ENCODE measurements at places on chromosomes 13 and 19.

DNA sequence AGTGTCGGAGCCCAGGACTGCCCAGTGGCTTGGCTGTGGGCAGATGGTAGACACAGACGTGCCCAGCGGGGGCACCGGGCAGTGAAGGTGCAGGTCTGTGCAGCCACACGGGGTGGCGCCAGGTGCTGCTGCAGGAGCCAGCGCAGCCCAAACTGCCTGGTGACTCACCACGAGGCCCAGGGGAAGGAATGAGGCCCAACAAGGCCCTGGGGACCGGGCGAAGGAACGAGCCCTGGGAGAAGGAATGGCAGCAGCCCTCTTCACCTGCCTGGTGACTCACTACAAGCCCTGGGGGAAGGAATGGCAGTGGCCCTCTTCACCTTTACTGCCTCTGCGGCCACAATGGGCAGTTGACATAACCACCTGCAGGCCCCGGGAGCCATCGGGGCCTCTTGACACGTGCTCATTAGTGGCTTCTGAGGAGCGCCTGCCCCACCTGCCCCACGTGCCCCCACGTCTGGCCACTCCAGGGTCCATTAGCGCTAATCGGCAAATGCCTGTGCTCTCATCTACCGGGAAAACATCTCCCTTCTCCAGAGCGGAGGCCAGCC, 9.3 kb downstream of the MED16 start:
- H3K36me3 ChIP-seq: peaks cover 48% of the 10 kb centered on the region
- peaks cover 14% of the 10 kb centered on the region for H3K4me1 ChIP-seq

- H3K27me3 ChIP-seq: no peaks in the 10 kb centered on the region
- no peaks in the 10 kb centered on the region for H3K4me1 ChIP-seq
These were observed 143.8 kb upstream of the RXFP2 start for GRCh38 chr13:31595563-31595962.

- peak; percentile 88 for ATAC-seq
- no peaks in the 10 kb centered on the region for H3K27me3 ChIP-seq
- H3K27ac ChIP-seq: peak within 1 kb of the TSS; percentile 72
- H3K4me3 ChIP-seq: peak within 1 kb of the TSS; percentile 90
- peaks cover 28% of the 10 kb centered on the region for H3K4me1 ChIP-seq
- H3K36me3 ChIP-seq: peaks cover 37% of the 10 kb centered on the region
These were observed at the start of gene FDX2 for GRCh38 chr19:10315335-10316214. TSS of gene FDX2 (minus strand) at chr19:10316015. CDS start at chr19:10315996, 19 bp downstream.

- H3K36me3 ChIP-seq: peaks cover 11% of the 10 kb centered on the region
- ATAC-seq: no peak
- no peak overlapping the region for H3K27ac ChIP-seq
- no peaks in the 10 kb centered on the region for H3K27me3 ChIP-seq
- H3K4me3 ChIP-seq: no peak overlapping the region
These were observed 21.9 kb downstream of the MIR17HG start for GRCh38 chr13:91369441-91369831.

DNA sequence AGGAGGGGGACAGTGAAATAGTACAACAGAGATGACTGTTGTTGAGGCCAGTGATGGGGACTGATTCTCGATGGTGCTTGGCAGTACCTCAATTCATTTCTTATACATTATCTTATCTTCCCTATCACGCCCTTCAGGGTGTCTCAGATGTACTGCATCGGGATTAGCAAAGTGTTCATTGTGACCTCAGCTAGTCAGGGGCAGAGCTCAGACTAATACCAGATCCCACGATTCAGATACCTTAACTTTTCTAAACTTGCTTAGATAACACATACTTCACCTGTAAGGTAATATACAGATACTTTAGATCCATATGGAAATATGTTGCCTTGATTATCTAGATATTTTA, 720.6 kb downstream of the EFNB2 start:
- H3K27ac ChIP-seq: no peak overlapping the region
- no peaks in the 10 kb centered on the region for H3K4me1 ChIP-seq

- no peak overlapping the region for H3K4me3 ChIP-seq
- ATAC-seq: no peak
- no peaks in the 10 kb centered on the region for H3K27me3 ChIP-seq
These were observed 310.2 kb downstream of the SLITRK5 start for GRCh38 chr13:87981416-87981815.

- H3K36me3 ChIP-seq: peaks cover 27% of the 10 kb centered on the region
- peaks cover 7% of the 10 kb centered on the region for H3K4me1 ChIP-seq
- ATAC-seq: no peak
- no peak overlapping the region for H3K4me3 ChIP-seq
These were observed 39.7 kb downstream of the CAB39L start for GRCh38 chr13:49403996-49404702.

Data from stimulated activated memory B cell treated with anti-CD40 and anti-IgM and Interleukin-4, amounts not matched to agents 10 μg/mL and 1 μg/mL and 100 μg/mL, for 72 hours (primary cell).